ENCODE measurements at places on chromosomes 12 and 14.

- DNase-seq, result no peak
Measured at GRCh38 chr14:30855345-30856037, 18.9 kb upstream of the COCH start.

DNA sequence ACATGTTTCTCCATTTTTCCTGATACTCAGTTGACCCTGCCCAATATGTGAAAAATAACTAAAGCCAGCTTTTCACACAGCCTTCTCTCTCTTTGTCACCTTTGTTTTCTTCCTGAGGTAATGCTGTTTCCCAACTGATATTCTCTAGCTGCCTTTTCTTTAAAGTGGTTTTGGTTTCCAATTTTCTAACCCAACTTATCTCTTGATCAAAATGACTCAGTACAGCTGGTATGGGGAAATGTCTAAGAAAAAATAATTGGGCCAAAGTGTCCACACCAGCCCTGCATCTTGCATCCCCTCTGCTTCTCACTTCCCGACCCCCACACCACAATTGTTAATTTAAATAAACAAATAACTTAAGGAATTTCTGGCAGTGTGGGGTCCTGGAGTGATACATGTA lies 193.8 kb downstream of the SYT1 start:
- DNase-seq, result no peak

GRCh38 chr12:47812797-47813510 lies 6.7 kb downstream of the HDAC7 start:
- DNase-seq, result no peak

- peak; percentile 59 for DNase-seq
Measured at GRCh38 chr14:70567791-70568190, 32.7 kb downstream of the MED6 start.

GRCh38 chr12:56119361-56119796 lies 1.3 kb downstream of the ZC3H10 start:
- peak; percentile 84 for DNase-seq

DNA sequence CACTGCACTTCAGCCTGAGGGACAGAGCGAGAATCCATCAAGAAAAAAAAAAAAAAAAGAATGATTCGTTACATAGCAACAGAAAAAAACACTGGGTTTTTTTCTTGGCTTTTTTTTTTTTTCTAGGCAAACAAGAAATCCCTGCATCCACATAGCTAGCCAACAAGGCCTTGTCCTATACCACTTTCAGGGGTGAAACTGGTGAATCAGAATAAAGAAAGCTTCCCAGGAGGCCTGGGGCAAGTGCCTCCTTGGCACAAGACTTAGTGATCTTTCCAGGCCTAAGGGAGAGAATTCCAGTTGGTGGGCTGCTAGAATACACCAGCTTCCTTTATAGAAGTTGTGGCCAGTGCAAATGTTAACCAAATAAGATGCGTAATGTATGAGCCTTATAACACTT lies 90.0 kb downstream of the VCPKMT start:
- no peak for DNase-seq

GRCh38 chr12:27907766-27908165 lies 64.8 kb downstream of the PTHLH start:
- DNase-seq, result no peak

- DNase-seq, result no peak
Measured at GRCh38 chr12:754851-755562, 2.6 kb downstream of the WNK1 start.

- DNase-seq, result peak; percentile 51
Measured at GRCh38 chr14:51738754-51739153, 87.0 kb downstream of the FRMD6 start.

DNA sequence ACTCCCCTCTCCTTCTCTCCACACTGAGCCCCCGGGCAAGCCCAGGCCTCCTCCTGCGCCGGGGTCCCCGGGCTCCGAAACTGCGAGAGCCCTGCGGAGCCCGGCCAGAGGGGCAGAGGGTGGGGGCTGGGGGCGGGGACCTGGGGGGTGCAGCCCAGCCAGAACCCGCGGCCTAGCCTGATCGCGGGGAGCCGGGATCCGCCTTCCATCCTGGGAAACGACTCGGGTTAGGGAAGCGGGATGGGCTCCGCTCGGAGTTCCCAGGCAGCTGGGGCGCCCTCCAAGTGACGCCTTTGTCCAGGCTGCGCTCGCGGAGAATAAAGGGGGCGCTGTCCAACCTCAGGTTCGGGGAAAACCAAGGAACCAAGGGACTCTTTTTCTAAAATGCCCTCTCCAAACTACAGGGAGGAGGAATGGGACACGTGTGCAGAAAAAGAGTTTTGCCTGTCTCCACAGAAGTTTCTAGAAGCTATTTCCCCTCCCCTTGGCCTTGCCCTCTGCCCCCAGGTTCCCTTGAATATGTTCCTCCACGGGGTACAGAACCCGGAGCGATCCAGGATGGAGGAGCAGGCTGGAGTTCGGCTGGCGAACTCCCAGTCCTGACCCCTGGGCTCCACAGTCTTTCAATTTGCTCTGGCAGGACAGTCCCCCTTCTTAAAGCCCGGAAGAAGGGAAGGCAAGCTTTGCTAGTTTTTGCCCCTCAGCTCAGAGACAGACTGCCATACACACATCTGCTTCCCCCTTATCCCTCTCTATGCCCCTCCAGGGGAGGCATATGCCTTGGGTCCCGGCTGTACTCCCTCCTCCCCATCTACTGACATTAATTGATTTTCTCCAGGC lies 13.9 kb downstream of the NKX2-1 start:
- no peak for DNase-seq

DNA sequence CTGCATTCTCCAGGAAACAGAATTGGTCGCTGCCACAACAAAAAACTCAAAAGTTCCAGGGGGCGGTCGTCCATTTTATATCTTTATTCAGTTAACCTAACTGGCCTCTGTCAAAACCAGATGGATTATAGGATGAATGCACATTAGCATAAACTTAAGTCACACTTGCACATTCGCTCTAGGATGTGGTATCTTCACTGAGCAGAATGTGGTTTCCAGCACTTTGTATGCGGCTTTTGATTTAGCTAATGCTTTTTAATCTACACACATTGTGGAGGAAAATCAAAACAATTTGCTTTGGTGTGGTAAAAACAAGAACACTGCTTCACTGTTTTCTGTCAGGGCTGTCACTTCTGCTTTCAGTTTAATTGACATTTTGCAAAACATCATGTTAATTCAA lies 4.5 kb downstream of the TAS2R50 start:
- DNase-seq, result no peak

- DNase-seq, result peak; percentile 17
Measured at GRCh38 chr12:116759783-116760621, 21.9 kb downstream of the RNFT2 start.

DNA sequence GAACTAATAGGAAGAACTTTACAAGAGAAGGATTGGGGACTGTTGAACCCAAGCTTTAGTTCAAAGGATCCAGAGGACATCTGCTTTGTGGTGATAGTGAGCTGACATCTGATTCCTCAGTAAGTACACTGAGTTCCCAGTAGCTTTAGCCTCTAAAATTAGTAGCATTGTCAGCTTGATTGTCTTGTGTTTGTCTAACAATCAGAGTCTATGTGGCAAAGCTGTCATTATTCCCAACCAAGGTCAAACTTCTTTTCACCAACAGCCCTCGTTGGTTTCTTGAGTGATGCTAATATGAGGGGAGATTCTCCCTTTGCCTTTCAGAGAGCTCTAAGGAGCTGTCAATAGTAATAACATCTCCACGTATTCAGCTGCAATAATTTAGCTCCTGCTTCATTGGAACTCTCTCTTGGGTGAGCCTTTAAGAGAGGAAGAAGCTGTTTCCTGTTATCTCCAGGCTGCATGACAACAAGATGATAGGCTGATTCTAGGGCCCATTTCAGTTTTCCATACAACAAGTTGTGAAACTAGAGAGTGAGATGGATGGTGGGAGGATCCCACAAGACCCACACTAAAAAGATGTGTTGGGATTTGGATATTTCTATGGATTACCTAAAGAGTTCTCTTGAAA lies 46.7 kb downstream of the TGFB3 start:
- DNase-seq, result no peak

GRCh38 chr12:25052914-25053211 lies 104.0 kb upstream of the BCAT1 start:
- DNase-seq, result no peak

DNA sequence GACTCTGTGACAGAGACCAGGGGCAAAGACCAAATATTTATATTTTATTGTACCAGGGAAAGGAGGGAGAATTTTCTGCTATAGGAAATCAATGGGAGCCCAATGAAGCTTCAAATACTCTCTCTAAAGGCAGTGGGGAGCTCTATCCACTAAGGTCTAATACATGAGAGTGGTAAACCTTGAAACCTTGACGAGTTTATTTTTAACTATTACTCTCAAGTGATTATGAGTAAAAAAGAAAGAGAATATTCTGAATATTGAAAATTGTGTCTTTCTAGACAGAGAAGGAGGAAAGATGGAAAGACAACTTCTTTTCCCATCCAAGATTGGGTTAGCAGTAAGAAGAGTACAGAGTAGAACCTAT lies 1722.1 kb upstream of the SEL1L start:
- DNase-seq, result no peak

All from WERI-Rb-1 (cell line).